ENCODE measurements at places on chromosomes 1 and 21. TPM values are rescaled to one million over a fixed set of nuclear protein-coding genes. Genes with fewer than 3 reads are reported as not detected.
A peak's percentile ranks its signal among the peaks of the same experiment; 100 is the strongest.

GRCh38 chr1:207280706-207281105 lies 40.8 kb upstream of the CD55 start:
- no peaks in the 10 kb centered on the region for H3K36me3 ChIP-seq
- no peak overlapping the region for H3K27ac ChIP-seq
- H3K27me3 ChIP-seq = peaks cover under 1% of the 10 kb centered on the region
- no peak overlapping the region for H3K4me3 ChIP-seq
- H3K4me1 ChIP-seq = no peaks in the 10 kb centered on the region

DNA sequence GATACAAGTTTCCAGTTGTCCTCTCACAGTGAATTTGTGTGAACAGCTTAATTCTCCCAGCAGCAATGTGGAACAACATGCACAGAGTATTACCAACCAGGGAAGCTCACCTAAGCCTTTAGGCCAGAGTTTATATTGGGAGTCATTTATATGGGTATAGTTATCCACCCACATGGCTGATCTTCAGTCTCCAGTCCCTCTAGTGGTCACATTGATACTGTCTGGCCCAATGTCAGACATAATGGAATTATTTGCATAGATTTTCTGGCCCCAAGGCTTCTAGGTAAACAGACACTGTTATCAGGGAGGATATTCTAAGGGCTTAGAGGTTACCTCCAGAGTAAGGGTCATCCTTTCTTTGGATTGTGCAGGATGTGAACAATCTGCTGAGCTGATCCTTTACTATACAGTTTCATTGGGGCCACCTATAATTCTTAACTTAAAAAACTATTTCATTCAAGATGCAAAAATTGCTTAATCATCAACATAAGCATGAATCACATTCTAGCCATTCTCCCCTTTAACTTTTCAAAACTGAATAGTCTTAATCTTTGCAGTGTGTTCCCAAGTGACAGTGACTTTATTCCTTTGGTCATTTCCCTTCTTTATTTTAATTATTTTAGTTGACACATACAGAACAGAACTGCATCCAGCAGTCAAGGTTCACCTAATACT lies 210.9 kb downstream of the LTN1 start:
- no peak overlapping the region for H3K4me3 ChIP-seq
- no peaks in the 10 kb centered on the region for H3K27me3 ChIP-seq
- no peaks in the 10 kb centered on the region for H3K4me1 ChIP-seq
- H3K36me3 ChIP-seq = no peaks in the 10 kb centered on the region
- H3K27ac ChIP-seq = no peak overlapping the region

DNA sequence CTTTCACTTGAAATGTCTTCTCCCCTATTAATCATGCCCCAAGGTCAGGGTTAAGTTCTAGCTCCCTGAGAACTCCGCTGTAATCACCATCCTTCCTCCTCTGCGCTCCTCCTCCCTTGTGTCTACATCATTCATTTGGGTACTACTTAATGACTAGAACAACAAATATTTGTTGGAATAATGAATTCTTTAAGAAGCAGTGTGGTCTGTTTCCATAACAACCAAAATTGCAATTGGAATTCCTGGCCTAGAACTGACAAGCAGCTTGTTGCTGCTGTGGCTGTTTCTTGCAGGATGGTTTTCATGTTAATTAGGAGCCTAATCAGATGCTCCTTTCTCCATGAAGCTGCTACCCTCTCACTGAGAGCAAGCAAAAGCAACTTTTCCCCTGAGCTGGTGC lies 192.5 kb downstream of the ZZZ3 start:
- DNase-seq = no peak
- H3K27ac ChIP-seq = no peak overlapping the region
- H3K36me3 ChIP-seq = no peaks in the 10 kb centered on the region

DNA sequence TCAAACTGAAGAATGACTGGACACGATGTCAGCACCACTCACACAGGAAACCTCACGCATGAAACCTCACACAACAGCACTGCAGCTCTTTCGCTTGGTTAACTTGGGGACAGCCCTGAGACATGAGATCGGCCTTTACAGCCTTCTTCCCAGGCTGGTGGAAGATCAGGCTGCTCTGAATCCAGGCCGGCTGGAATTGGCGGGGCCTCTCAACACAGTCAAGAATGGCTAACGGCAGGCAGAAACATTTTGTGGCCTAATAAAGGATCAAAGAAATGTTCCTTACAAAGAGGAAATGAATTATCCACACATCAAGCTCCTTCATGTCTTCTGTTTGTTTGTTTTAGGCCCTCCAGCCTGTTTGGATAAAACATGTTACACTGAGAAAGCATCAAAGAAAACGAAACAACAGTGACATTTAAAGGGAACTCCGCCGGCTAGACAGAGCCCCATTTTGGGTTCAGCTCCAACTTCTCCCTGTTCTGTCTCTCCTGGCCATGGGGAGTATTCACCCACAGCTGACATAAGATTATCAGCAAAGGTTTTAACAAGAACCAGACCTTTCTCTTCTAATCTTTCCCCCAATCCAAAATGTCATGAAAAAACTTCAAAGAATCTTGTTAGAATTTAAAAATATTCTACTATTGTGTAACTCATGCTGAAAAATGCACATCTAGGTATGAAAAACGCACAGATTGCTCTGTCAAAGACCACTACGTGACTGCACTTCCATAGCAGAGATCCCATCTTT lies 131.2 kb downstream of the SLC45A1 start:
- H3K36me3 ChIP-seq = peaks cover 7% of the 10 kb centered on the region
- no peak for DNase-seq
- H3K27me3 ChIP-seq = no peaks in the 10 kb centered on the region
- H3K4me1 ChIP-seq = peaks cover 17% of the 10 kb centered on the region
- H3K27ac ChIP-seq = no peak overlapping the region

DNA sequence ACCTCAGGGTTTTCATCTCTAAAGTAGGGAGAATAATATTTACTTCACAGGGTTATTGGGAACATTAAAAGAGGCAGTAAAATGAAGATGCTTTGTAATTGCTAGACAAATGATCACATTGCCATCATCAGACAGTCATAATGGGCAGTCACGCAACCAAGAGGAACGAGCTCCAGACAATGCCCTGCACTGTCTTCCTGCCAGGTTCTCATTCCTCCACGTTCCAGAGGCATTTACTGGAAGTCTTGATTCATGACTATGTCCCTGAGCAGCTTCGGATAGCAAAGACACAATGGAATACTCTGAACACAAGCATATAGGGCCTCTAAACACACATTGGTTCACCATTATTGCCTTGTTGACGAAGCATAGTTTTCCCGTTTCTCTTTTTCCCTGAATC lies 389.7 kb downstream of the NTNG1 start:
- H3K4me1 ChIP-seq = peaks cover 17% of the 10 kb centered on the region
- H3K36me3 ChIP-seq = no peaks in the 10 kb centered on the region
- H3K27me3 ChIP-seq = no peaks in the 10 kb centered on the region
- H3K27ac ChIP-seq = no peak overlapping the region
- DNase-seq = no peak
- H3K4me3 ChIP-seq = no peak overlapping the region

GRCh38 chr1:195828325-195828724 lies 779.9 kb downstream of the KCNT2 start:
- H3K27me3 ChIP-seq = no peaks in the 10 kb centered on the region
- no peaks in the 10 kb centered on the region for H3K4me1 ChIP-seq
- H3K4me3 ChIP-seq = no peak overlapping the region
- H3K36me3 ChIP-seq = no peaks in the 10 kb centered on the region

DNA sequence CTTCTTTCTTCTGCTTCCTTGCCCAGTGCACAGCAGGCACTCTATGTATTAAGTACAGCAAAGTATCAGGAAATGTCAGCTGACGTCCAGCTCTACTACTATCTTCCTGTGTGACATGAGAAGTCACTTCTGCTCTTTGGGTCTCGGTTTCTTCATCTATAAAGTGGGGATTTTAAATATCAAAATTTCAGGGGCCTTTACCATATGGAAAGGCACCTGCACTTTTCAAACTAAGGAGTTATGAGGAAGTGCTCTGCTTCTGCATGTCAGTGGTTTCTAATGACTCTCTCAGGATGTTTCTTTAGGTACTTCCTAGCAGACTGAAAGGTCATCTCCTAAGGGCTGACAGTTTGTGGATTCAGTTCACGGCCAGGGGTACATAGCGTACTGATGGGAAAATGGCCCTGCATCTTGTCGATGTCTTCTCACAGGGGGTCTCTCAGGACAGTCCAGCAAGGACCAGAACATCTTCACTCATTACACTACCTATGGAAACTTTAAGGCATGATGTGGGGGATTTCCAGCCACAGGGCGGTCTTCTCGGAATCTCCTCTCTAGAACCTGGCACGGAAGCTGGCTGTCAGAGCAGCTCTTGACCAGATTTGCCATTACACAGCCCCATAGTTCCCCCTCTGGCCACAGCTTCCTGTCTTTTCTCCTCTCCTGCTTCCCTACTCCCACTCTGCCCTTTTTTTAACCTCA lies 42.0 kb upstream of the MTF1 start:
- no peak overlapping the region for H3K4me3 ChIP-seq
- no peaks in the 10 kb centered on the region for H3K4me1 ChIP-seq
- no peak overlapping the region for H3K27ac ChIP-seq
- no peak for DNase-seq
- no peaks in the 10 kb centered on the region for H3K27me3 ChIP-seq

DNA sequence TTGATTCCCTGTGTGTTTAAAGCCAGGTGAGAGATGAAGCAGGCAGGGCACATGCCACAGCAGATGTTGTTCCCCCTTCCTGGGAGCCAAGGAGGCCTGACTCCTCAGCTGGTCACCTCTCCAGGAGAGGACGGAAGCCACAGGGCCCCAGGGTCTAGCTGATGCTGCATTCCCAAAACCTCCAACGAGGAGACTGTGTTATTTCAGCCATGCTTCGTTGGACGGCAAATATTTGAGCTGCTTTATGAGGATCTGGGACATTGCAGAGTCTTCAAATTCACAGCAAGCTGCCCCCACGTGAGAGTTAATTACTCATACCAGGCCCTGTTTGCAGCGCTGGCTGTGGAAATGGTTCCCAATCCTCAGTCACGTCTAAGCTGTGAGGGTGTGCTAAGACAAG lies 85.3 kb downstream of the CDC7 start:
- no peak overlapping the region for H3K27ac ChIP-seq
- H3K27me3 ChIP-seq = no peaks in the 10 kb centered on the region
- no peak for DNase-seq
- no peaks in the 10 kb centered on the region for H3K36me3 ChIP-seq
- no peak overlapping the region for H3K4me3 ChIP-seq

The FMO2 gene
- 0.20 TPM for total RNA-seq

DNA sequence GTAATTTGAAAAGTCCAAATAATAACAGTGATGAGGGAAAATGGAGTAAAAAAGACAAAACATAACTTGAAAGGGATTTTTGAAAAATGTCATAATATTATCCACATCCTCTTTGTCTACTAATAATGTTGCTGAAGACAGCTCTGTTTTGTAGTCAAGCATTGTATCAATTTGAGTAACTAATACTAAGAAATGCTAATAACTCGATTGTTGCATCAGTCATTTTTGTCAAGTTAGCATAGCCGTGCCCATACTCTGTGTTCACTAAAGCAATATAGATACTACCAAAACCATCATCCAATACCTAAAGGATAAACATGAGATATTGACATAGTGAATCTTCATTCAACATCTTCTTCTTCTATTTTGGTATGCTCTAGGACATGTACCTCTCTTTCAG lies 17.3 kb downstream of the PDC start:
- no peaks in the 10 kb centered on the region for H3K36me3 ChIP-seq
- H3K4me1 ChIP-seq = peaks cover 14% of the 10 kb centered on the region
- H3K4me3 ChIP-seq = no peak overlapping the region
- H3K27ac ChIP-seq = no peak overlapping the region

DNA sequence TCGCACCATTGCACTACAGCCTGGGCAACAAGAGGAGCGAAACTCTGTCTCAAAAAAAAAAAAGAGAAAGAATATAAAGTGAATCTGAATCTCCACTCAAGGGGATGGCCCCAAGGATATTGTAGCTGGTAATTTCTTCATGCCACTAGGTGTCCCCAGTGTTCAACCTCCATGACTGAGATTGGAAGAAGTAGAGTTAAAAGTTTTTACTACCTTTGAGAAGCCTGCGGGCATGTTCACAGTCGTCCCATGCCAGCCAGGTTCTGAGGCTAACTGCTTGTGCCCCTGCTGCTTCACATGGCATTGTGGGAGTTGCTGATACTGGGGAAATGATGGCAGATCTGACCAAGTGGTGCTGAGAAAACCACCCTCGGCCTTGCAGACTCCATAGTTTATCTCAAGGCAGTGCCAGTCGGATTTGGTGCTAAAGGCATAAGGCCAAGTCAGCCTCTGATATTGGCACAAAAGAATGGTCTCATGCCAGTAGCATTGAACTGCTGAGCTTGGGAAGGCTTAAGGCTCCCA lies 10.8 kb upstream of the SHISA4 start:
- no peak overlapping the region for H3K27ac ChIP-seq
- no peak overlapping the region for H3K4me3 ChIP-seq
- no peaks in the 10 kb centered on the region for H3K27me3 ChIP-seq
- H3K36me3 ChIP-seq = peaks cover 43% of the 10 kb centered on the region
- peak; percentile 72 for DNase-seq
- no peaks in the 10 kb centered on the region for H3K4me1 ChIP-seq

The ODF2L gene
- 34.9 TPM for total RNA-seq

DNA sequence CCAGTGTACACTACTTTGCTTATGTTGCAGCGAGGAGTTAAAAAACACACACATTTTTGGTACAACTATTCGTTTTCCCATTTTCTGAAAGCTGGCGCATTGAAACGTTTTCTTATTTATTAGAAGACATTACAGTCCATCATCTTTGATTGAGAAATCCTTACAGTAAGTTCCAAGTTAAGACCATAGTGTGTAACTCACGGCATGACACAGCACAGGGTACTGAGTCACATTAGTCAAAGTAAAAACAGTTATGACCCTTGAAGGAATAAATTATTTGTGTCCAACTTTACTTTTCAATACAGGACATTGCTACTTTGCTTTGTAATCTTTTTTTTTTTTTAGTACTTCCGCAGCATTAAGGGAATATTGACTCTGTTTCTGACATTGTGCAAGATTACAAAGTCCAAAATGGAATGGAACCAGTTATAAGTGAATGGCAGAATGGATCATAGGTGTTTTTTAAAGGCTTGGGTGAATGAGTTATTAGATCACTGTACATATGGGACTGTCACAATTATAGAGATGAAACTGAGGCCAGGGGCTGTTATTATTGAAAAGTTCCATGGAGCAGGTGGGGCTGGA lies 11.7 kb downstream of the PTGFRN start:
- no peak overlapping the region for H3K4me3 ChIP-seq
- DNase-seq = no peak
- H3K27ac ChIP-seq = no peak overlapping the region
- no peaks in the 10 kb centered on the region for H3K4me1 ChIP-seq
- H3K27me3 ChIP-seq = no peaks in the 10 kb centered on the region

All from A673 (cell line).